ENCODE measurements at places on chromosomes 4 and X. TPM values are rescaled to one million over a fixed set of nuclear protein-coding genes. Genes with fewer than 3 reads are reported as not detected.

MGARP gene
- 8.9 TPM for polyA plus RNA-seq

ASB12 gene
- 0.43 TPM for polyA plus RNA-seq

RHOH gene
- polyA plus RNA-seq, result 3.3 TPM

MAGEC2 gene
- not detected for polyA plus RNA-seq

IL3RA gene
- polyA plus RNA-seq, result not detected

ARAP2 gene
- 14.4 TPM for polyA plus RNA-seq

UBA6 gene
- 11.2 TPM for polyA plus RNA-seq

AKAP14 gene
- polyA plus RNA-seq, result not detected

Measured in aorta (tissue), 5 donors.